ENCODE measurements at places on chromosomes 7 and 10.
A peak's percentile ranks its signal among the peaks of the same experiment; 100 is the strongest.

GRCh38 chr7:2959828-2960599 is 83.7 kb downstream of the CARD11 start:
- no peak for DNase-seq

DNA sequence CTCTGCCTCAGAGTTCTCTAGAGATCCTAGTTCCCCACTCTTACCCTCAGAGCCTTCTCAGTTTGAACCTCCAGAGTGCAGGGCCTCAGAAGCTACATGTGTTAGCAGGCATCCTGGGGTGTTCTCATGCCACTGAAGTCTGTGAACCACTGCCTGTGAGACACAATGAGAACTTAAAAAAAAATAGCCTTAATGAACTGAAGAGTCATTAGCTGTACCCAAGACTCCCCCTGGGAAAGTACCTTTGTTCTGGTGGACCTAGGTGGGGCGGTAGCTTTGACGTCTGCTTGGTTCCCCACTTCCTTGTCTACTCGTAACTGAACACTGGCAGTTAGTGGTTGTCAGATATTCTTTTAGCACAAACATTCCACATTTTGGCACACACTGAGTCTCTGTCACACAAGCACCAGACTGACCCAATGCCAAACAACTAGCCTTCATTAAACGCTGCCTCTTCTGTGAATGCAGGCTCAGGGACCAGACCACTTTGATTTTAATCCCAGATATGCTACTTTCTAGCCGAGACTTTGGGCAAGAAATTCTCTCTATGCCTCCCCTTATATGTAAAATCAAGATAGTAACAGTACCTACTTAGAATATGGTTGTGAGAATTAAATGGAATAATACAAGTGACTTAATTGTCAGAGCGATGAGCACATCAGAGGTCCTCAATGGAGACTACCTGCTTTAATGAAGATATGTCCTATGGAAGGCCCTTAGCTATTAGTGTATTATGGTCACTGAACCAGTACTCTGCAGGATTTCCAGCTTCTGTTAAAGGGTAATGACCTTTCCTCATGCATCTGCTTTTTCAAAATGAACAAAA is 75.3 kb upstream of the CC2D2B start:
- DNase-seq: no peak

DNA sequence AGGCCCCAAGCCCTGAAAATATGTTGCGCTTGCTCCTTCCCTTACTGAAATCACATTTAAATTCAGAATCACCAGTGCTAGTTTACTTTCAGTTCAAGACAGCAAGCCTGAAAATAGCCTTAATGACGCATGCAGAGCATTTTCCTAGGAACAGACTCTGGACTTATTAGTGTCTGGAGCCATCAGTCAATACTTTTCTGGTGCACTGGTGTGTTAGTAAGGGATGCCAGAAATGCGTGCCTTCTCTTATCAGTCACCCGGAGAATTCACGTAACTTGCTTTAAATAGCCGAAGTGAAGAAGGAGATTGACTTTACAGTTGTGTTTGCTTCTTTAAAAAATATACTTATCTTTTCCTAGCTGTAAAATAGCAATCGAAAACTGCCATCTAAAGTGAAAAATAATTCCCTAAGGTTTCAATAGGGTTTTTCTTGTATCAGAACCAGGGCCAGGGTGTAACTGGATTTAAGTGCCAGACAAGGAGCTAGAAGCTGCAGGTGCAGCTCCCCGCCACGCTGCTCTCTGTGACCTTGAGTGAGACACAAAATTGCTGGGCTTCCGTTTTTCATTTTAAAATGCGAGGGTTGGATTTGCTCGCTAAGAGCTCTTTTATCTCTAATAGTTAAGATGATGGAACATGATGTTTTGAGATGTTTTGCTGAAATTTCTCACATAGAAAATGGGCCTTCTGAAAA is 177.8 kb downstream of the NSUN6 start:
- peak; percentile 43 for DNase-seq

- no peak for DNase-seq
Observed at GRCh38 chr10:97274828-97275227, 17.6 kb downstream of the ARHGAP19 start.

GRCh38 chr7:16431646-16432424 is 10.5 kb upstream of the CRPPA start:
- DNase-seq: peak; percentile 56

DNA sequence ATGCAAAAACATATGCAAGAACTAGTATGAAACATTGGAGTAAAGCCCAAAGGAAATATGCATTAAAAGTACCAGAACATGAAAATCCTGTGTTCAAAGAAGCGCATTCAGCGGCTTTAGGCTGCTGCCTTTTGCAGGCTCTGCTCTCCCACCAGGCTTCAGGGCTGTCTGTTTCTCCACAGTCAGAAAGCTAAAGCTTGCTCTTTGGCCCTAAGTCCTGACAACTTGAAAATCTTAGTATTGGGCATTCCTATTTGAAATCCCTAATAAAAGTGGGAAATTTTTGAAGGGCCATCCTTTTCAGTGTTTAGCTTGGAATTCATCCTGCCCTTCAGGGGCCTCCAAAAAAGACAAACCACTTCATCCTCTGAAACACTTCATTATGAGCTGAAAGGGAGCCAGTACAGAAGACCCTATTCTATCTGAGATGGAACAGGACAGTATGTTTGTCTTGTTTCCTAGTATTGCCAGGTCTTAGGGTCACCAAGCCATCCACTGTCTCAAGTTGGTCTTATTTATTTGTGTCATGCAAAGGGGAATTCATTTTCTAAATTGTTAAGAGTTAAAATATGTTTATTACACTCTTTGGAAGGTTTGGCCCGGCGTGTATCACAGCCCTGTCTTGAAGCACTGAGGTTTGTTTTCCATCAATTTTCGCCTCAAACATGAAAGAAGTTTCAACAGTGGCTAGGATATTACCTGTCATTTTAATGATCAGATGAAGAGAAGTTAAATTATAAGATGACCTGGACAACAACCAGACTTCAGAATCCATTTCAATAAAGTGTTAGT is 326.3 kb upstream of the BMPER start:
- DNase-seq: no peak

DNA sequence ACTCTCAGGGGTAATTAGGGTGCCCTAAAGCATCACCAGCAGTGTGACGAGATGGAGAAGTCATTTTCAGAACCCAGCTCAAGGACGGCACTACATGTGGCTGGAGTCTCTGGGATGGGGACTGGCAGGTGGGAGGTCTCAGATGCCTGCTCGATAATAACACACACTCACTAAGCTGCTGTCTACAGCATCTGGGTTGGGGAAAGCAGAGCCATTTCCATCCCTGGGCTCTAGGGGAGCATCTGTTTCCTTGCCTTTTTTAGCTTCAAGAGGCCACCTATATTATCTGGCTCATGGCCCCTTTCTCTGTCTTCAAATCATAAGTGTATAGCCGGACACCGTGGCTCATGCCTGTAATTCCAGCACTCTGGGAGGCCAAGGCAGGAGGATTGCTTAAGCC is 79.6 kb downstream of the SH3PXD2A start:
- DNase-seq: no peak

- peak; percentile 56 for DNase-seq
Observed at GRCh38 chr10:12351447-12351846, 2.1 kb downstream of the CAMK1D start.

DNA sequence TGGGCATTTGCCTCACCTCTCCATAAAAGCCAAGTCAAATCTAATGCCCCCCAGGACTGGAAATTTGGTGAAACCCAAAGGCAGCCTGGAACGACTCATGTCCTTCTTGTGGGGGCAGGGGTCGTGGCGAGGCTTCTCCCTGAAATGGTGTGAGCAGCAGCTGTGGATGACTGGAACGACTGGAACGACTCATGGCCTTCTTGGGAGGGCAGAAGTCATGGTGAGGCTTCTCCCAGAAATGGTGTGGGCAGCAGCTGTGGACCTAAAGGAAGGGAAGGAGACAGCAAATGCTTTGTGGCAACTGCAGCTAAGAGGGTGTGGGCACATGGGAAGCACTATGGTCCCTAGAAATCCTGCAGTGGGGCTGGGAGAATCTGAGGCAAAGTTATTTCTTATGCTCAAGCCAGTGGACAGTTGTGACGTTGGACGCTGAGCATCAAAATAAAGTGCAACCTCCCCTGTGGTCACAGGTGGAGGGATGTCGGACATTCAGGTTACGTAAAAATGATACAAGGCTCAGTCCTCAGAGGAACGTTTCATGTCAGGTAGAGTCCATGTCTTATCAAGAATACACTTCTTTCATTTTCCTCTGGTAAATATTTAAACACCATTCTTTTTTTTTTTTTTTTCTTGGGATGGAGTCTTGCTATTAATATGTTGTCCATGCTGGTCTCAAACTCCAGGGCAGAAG is 107.0 kb upstream of the KIF5B start:
- DNase-seq: no peak

- no peak for DNase-seq
Observed at GRCh38 chr10:95606922-95607321, 45.8 kb upstream of the SORBS1 start.

DNA sequence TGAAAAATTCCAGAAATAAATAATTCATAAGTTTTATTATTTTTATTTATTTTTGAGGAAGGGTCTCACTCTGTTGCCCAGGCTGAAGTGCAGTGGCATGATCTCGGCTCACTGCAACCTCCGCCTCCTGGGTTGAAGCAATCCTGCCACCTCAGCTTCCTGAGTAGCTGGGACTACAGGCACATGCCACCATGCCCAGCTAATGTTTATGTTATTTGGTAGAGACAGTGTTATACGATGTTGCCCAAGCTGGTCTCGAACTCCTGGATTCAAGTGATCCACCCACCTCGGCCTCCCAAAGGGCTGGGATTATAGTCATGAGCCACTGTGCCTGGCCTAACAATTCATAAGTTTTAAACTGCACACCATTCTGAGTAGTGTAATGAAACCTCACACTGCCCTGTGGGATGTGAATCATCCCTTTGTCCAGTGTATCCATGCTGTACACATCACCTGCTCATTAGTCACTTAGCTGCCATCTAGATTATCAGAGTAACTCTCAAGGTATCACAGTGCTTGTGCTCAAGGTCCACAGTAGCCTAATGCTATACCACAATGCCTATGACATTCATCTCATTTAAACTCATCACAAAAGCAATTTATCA is 17.9 kb downstream of the RTKN2 start:
- peak; percentile 62 for DNase-seq

DNA sequence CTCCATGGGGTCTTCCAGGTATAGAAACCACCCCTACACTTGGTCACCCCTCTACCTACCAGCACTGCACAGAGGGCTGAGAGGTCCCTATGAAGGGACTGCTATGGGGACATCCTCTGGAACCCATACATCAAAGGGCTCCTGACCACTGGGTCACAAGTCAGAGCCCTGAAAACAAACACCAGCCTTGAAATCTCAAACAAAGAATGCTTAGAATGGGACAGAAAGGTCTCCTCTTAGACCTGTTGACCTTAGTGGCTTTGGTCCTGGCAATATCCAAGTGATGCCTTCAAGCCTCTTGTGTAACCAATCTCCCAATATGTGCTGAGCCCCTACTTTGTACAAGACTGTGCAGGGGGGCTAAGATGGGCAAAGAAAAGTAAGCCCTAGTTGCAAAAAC is 34.6 kb upstream of the DLX6 start:
- no peak for DNase-seq

- peak; percentile 14 for DNase-seq
Observed at GRCh38 chr10:73889014-73889413, 14.7 kb upstream of the CAMK2G start.

- DNase-seq: no peak
Observed at GRCh38 chr7:30433506-30433905, 45.1 kb downstream of the NOD1 start.

- DNase-seq: peak; percentile 70
Observed at GRCh38 chr7:125567686-125568085, 638.1 kb upstream of the POT1 start.

DNA sequence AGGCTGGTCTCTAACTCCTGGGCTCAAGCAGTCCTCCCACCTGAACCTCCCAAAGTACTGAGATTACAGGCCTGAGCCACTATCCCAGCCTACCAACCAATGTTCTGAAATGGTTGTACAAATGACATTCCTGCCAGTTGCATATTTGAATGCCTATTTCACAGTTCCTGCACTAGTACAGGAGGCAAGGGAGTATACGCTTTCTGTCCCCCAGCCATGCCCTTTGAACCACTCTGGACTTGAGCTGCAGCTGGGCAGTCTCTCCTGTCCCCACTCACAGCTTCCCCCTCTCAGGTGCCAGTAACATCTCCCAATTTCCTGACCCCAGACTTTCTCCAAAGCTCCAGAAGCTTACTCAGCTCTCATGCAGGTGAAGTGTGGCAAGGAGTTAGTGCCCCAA is 58.9 kb downstream of the SPOCK2 start:
- DNase-seq: no peak

GRCh38 chr10:3783682-3784432 is 1.2 kb downstream of the KLF6 start:
- DNase-seq: peak; percentile 95

DNA sequence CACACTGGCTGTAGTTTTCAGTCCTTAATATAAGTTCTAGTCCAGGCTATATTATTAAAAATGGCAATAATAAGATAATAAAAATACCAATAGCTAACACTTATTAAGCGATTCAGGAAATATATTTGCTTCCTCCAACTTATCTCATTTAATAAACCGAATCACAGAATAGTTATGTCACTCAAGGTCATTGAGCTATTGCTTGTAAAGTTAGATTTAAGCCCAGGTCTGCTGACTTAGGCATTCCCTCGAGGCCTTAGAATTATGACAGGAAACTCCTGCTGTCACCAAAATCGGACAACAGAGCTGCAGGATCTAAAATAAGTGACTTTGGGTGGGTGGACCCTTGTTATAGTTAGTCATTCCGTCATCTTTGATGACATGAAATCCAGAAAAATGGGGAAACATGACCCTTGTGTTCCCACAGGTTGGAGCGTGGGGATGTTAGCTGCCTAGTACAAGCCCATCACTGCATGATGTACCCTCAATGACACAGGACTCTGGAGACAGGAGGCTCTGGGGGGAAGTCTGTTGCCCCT is 181.3 kb upstream of the PHYHIPL start:
- peak; percentile 53 for DNase-seq

- DNase-seq: peak; percentile 93
Observed at GRCh38 chr7:131196803-131197202, 130.9 kb upstream of the MKLN1 start.

- DNase-seq: no peak
Observed at GRCh38 chr10:129319934-129320333, 147.1 kb upstream of the MGMT start.
